Right forelimb (tissue), 1 donor: ENCODE measurements at places on chromosomes 1 and 21.

DNA sequence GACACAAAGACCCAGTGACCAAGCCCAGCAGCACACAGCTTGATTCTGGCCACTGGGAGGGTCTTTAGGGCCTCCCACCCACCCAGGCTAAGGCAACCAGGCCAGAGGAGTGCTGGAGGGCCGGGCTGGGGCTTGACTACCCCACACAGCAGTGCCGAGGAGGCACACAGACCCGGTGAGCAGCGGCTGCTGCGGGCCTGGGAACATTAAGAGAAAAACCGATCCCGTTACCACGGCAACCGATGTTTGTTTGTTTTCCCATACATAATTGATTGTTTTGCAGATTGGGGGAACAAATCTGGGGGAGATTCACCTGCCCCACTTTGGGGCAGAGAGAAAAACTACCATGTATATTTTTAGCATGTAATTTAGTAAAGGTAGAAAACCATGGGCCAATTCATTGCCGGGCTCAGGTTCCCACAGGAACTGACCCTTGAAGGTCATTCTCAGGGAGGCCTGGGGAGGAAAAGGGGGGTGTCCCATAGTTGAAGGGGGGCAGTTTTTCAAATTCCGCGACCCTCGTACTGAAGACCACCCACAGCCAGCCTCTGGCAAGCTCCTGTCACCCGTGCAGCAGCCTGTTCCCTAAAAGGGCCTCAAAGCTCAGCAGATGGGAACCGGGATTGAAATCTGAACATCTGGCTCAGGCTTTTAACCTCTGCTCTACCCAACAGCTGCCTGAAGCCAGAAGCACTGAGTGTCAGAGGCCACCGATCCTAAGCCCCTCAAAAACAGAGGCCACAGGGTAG lies 35.3 kb downstream of the CHD5 start:
- DNase-seq, result peak; percentile 54

DNA sequence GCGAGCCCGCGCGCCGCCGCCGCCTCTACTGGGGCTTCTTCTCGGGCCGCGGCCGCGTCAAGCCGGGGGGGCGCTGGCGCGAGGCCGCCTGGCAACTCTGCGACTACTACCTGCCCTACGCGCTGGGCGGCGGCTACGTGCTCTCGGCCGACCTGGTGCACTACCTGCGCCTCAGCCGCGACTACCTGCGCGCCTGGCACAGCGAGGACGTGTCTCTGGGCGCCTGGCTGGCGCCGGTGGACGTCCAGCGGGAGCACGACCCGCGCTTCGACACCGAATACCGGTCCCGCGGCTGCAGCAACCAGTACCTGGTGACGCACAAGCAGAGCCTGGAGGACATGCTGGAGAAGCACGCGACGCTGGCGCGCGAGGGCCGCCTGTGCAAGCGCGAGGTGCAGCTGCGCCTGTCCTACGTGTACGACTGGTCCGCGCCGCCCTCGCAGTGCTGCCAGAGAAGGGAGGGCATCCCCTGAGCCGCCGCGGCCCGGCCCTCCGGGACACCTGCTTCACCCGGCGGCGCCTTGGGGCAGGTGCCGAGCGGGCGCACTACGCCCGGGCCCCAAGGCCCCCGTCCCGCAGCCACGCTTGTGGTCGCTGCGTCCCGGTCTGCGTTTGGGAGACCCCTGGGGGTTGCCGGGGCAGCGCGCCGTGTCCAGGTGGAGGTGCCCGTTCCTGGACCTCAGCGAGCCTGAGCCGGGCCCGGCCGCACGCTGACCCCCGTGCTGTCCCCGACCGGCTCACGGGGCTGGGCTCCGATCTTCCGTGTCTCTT lies 944 bp downstream of the B3GALT6 start:
- DNase-seq, result no peak

- no peak for DNase-seq
These were observed 4.2 kb upstream of the DNAJC28 start for GRCh38 chr21:33495743-33496142.

- DNase-seq, result no peak
These were observed 4.2 kb downstream of the RASSF5 start for GRCh38 chr1:206511362-206512057.

DNA sequence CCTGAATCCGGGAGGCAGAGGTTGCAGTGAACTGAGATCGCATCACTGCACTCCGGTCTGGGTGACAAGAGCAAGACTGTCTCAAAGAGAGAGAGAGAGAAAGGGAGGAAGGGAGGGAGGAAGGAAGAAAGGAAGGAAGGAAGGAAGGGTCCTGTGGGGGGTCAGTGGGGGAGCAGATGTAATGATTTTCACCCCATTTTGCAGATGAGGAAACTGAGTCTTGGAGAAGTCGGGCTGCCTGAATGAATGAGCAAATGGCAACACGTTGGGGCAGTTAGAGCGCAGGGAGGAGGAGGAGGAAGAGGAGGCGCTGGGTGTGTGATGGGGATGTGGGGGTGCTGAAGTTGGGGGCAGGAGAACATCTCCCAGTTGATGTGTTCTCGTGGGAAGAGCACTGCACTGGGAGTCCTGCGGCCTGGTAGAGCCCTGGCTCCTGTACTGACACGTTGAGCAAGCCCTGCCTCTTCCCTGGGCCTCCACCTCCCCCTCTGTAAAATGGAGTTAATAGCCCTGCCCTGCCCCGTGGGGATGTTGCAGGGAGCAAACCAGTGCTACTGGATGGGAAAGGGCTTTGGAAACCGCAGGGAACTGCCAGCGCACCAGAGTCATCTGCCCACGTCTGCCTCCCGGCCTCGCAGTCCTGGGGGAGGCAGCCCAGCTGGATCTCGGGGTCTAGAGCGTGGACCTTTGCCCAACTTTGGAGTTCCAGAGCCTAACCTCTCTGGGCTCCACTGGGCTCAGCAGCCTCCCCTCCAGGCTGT lies 103.2 kb upstream of the CASZ1 start:
- no peak for DNase-seq

DNA sequence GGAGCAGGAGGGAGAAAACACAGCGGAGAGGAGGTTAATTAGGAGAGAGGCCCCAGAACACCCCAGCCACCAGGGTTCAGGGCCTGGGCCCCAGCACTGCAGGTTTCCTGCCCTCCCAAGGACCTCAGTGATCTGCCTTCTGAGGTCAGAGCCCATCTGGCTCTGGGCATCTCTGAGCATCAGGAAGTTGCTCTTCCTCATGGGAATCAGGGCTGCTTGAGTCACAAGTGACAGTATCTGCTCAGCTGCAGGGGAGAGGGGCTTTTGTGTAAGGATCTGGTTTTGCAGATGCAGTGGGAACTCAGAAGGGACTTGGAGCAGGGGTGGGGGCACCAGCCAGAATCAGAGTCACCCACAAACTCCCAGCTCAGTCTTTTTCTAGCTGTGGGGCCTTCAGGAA lies 472.1 kb downstream of the PTPRU start:
- DNase-seq, result no peak

DNA sequence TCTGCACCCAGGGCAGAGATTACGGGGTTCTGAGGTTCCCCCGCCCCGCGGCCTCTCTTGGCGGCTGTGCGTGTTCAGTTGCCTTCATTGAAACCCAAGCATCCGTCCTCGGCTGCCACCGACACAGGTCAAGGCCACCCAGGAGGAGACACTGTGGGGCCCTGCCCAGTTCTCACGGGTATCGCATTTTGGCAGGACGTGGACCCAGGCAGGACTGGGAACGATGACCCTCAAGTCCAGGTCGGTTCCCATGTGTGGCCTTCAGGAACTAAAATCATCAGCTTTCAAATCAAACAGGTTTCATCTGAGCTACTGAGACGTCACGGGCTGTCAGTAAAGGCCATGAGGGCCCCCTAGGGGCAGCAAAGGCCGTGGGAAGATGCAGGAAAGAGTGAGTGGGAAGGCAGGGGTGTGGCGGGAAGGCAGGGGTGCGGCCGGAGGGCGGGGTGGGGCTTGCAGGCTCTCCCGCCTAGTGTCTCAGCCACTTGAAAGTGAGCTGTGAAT lies 7.0 kb upstream of the C1orf174 start:
- DNase-seq, result no peak

- no peak for DNase-seq
These were observed 36.1 kb upstream of the KHDRBS1 start for GRCh38 chr1:31977385-31978131.

DNA sequence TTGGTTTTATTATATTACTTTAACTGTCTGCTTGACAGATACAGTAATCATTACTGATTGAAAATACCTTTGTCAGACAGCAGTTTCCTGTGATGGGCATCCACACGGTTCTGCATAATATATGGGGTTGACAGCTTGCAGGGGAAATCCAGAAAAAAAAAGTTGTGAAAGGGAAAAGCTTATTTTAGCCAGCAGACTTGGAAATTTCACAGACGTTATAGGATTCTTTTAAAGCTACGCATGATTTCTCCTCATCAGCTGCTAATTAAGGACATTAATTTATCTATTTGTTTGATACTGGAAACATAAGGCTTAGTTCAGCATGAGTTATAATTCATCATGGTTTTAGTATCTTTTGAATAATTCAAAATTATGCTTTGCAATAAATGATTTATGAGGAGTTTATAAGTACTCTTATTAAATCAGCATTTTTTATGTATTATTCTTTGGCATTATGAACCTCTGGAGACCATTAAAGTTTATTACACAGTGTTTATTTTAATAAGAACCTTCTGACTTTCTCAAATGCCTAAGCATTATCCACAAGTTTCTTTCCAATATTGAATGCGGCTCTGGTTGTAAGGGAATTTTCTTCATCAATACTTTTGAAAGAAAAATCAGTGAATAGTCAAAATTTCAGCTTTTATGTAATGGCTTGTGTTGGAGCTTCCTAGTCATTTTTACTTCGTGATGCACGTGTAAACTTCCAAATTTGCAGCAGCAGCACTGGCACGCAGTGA lies 235.3 kb upstream of the KCNK2 start:
- no peak for DNase-seq

GRCh38 chr1:9164919-9165318 lies 36.0 kb upstream of the GPR157 start:
- no peak for DNase-seq

- no peak for DNase-seq
These were observed 287.5 kb downstream of the SMYD3 start for GRCh38 chr1:246219508-246220030.

DNA sequence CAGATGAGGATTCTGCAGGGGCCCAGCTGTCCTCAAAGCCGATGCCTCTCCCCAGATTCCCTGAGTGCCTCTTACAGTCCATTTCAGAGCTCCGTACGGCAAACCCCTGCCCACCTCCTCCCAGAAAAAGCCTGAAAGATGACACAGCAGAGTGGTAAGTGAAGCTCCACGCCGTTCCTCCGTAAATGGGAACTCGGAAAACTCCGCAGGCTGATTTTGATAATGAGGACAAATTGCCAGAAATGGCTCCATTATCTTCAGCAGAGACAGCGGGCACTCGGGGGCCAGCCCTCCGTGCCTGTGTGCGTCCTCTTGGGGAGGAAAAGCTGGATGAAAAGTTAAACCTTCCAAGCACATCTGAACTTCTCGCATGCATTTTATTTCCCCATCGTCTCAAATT lies 81.1 kb downstream of the NPHP4 start:
- DNase-seq, result no peak

GRCh38 chr1:90201467-90202358 lies 206.8 kb downstream of the ZNF326 start:
- no peak for DNase-seq

GRCh38 chr1:210074904-210075303 lies 136.9 kb downstream of the SYT14 start:
- DNase-seq, result no peak

DNA sequence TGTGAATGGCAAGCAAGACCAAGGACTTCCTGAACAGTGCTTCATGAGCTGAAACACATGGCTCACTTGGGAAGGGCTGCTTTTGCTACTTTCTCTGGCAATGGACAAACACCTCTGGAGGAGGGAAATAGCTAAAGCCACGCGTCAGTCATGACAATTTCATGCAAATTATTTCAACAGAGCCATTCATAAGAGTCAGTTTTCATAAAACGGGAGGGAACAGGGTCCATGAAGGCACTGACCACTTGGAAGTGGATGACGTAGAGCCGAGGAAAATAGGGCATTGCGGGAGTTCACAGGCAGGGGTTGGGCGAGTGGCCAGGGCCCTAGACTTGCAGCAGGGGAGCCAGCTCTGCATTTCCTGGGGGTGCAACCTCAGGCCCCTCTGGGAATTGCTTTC lies 43.9 kb downstream of the SDC3 start:
- no peak for DNase-seq

DNA sequence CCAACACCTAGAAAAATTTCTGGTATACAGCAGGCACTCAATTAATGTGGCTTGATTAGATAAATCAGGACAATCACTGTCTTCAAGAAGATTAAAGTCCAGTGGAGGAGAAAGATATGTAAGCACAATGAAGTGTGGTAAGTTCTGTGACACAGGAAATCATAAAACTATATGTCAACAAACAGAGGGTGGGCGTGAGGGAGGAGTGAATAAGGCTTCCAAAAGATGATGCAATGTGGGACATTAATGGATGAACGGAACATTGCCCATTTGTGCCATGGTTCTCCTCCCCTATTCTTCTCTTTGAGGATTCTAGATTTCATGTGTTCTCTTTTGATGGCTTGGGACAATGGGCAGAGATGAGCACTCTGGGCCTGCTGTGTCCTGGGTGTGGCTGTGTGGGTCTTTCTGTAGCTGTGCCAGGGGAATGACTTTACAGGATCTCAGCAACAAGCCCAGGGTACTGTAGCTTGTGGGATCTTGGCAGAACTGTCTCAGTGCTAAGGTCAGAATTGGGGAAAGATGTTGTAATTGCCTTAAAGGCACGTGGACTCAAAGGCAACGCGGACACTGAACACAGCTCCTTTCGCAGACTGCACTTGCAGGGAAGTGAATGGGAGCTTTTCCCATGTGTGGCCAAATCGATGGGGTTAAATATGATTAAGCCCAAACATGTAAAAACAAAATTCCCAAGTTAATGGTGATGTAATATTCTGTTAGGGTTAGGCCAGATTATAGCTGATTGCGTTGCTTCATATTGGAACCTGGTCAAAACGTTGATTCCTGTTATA lies 366.9 kb downstream of the TGFB2 start:
- no peak for DNase-seq

- DNase-seq, result no peak
These were observed 102.4 kb downstream of the FMN2 start for GRCh38 chr1:240194120-240194519.

- no peak for DNase-seq
These were observed 428.9 kb downstream of the SIPA1L2 start for GRCh38 chr1:232201024-232201423.

GRCh38 chr1:30271401-30272276 lies 451.7 kb downstream of the MATN1 start:
- peak; percentile 29 for DNase-seq

DNA sequence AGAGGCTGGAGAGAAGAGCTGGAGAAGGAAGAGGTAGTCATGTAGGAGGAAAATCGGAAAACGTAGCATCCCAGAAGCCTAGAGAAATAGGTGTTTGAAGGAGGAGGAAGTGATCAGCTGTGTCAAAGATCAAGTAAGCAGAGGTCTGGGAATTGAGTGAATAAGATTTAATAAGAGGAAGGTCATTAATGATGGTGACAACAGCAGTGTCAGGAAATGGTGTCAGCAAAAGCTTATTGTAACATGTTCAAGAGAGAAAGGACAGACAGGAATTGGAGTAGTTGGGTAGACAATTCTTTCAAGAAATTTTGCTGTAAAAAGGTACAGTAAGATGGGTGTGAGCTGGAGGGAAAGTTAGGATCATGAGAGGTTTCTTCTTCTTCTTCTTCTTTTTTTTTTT lies 41.6 kb upstream of the SLC6A9 start:
- no peak for DNase-seq
